ENCODE measurements at places on chromosomes 1 and 21.

- DNase-seq = no peak
Measured at GRCh38 chr1:41571041-41571440, 86.6 kb upstream of the EDN2 start.

DNA sequence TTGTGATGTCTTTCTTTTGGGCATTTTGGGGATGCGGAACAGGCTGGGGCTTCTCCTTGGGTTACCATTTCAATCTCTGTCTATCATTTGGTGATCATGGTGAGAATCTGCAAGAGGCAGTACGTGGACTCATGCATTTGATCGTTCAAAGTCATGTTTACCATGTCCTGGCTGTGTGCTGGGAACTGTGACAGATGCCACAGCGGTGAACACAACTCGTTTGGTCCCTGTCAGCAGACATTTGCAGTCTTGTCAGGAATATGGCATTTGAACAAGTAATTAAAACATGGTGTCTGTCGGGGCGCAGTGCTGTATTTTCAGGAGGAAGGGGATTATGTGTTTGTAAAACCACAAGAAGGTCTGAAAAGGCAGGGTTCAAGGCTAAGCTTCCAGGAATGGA, 103.3 kb upstream of the IGSF21 start:
- DNase-seq = no peak

DNA sequence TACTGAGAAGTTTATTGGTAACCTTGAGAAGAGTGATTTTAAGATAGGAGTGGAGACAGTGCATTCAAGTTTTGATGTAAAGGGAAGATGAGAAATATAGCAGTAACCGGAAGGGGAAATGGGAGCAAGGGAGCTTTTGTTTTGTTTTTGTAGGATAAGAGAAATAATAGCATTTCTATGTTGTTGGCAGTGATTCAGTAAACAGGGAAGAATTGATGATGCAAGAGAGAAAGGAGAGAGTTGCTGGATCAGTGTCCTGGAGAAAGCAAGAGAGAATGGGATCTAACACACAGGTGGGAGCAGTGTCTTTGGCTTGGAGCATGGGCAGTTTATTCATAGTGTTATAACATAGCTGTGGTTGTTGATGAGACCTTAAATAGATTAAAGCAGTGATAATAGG, 56.4 kb downstream of the OSBPL9 start:
- no peak for DNase-seq

DNA sequence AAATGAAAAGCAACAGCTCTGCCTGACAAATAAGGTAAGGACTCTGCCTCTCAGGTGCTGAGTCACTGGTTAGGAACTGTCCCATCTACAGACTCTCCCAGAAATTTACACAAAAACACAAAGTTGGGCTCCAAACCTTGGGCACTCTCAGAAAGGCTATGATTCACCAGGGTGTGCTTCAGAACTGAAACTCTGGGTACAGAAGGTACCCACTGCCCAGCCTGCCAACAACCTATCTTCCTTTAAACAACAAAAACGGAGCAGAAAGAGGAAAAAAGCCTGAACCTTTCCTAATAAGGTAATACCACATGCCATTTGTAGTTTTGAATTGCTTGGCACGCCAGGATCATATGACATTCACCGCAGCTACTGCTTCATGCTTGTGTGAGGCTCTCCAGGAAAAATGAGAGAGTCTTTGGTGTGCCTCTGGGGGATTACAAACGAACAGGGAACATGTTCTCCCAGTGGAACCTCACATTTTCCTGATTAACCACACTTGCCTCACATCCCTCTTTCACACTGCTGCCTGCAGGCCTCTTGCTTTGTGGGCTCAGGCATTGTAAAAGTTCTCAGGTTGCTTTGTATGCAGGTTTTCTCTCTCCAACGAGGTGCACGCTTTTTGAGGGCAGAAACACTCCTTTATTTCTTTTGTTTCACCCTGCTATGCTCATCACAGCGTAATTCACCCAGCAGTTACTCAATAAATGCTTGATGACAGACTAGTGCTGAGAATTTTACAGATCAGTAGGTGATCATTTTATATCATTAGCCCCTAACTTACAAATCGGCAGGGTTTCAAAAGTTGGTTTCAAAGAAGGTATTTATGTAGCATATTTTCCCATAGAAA, 65.1 kb downstream of the GADD45A start:
- no peak for DNase-seq

DNA sequence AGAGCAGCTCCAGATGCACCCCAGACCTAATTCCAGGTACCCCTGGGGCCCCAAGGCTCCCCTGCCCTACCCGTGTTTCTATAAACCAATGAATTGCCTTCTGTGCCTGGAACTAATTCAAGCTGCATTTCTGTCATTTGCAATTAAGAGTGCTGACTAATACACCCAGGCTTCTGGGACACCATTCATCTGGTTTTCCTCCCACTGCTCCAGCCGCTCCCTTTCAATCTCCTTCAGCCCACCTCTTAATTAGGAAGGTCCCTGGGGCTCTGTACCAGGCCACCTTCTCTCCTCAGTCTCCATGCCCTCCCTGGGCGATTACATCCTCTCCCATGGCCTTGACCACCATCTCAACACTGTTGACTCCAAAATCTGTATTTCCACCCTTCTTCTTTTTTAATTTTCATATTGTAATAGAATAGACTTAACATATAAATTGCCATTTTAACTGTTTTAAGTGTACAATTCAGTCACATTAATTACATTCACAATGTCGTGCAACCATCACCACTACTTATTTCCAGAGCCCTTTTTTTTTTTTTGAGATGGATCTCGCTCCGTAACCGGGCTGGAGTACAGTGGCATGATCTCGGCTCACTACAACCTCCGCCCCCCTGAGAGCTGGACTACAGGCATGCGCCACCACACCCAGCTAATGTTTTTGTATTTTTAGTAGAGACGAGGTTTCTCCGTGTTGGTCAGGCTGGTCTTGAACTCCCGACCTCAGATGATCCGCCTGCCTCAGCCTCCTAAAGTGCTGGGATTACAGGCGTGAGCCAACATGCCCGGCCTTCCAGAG, 9.2 kb upstream of the GJB3 start:
- DNase-seq = no peak

Measured in GM20000 (cell line).